ENCODE measurements at places on chromosomes 4 and X.
A peak's percentile ranks its signal among the peaks of the same experiment; 100 is the strongest.

- no peak for DNase-seq
Observed at GRCh38 chr4:7200801-7201200, 8.5 kb downstream of the SORCS2 start.

- DNase-seq: peak; percentile 93
Observed at GRCh38 chr4:38667085-38667893, 3.3 kb downstream of the KLF3 start.

- no peak for DNase-seq
Observed at GRCh38 chr4:73481358-73481757, at the start of gene AFM. TSS of gene AFM (plus strand) at chr4:73481745. CDS start at chr4:73481776, 31 bp downstream.

DNA sequence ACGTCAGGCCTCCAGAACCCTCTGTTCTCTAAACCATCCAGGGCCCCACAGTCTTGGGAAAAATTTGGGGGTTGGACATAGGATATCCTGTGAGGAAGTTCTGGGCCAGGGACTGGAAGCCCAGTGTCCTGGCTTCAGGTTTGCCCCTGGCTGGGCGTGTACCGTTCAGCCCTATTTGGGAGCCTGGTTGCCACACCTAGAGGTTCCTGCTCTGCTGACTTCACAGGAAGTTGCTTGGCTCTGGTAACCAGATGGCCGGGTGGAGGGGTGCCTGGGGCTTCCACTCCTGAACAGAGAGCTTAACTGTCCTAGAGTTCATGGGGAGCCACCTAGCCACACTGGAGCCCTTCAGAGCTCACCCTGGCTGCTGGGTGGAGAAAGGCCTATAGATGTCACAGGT lies 1.1 kb downstream of the TAFAZZIN start:
- DNase-seq: no peak

- no peak for DNase-seq
Observed at GRCh38 chr4:91345632-91346031, 958.1 kb upstream of the GRID2 start.

GRCh38 chr4:7344636-7345155 lies 90.0 kb downstream of the PSAPL1 start:
- DNase-seq: no peak

DNA sequence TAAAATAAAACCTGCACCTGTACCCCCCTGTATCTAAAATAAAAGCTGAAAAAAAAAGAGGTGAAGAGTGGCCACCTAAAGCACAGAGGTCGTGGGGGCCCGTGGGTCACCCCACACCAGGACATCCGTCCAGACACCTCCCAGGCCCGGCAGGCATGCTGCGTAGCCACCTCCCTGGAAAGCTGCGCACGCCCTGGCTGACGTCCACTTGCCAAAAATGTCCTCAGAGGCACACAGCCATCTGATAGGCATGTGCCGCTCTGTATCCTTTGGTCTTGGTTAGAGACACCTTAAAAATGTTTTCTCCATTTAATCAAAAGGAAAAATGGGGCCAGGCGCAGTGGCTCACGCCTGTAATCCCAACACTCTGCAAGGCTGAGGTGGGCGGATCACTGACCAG lies 17.7 kb downstream of the FAM53A start:
- DNase-seq: no peak

DNA sequence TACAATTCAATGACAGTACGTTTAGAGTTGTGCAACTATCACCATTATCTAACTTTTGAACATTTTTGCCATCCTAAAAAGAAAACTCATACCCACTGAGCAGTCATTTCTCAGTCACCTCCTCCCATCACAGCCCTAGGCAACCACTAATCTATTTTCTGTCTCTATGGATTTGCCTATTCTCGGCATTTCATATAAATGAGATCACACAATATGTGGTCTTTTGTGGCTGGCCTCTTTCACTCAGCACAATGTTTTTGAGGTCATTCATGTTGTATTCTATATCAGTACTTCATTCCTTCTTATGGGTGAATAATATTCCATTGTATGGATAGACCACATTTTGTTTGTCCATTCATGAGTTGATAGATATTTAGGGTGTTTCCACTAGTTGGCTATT lies 103.0 kb downstream of the PPEF1 start:
- DNase-seq: no peak

GRCh38 chrX:80316526-80316925 lies 103.7 kb upstream of the TENT5D start:
- no peak for DNase-seq

- no peak for DNase-seq
Observed at GRCh38 chr4:153426207-153426885, 39.8 kb upstream of the TMEM131L start.

- DNase-seq: no peak
Observed at GRCh38 chr4:109395694-109396093, 37.9 kb upstream of the SEC24B start.

- peak; percentile 6 for DNase-seq
Observed at GRCh38 chrX:52277666-52278065, 91.2 kb upstream of the XAGE2 start.

DNA sequence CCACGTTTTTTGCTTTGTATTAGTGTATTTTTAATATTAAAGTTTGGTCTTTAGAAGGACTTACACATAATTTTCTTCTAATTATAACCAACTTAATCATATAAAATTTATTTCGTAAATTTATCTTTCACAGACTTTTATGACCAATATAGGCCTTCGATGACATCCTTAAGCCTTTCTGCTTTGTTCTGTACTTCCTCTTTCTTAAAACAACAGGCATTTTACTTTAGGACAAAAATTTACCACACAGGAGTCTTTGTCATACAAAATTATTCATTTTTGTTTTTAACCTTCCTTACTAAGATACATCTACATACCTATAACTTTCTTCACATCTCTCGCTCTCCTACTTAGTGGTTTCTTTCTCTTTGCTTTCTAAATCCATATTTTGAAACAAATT lies 56.3 kb downstream of the RGS12 start:
- DNase-seq: no peak

- DNase-seq: peak; percentile 27
Observed at GRCh38 chr4:179307297-179308136, 1865.3 kb upstream of the AGA start.

GRCh38 chrX:74009041-74009440 lies 294.9 kb upstream of the ZCCHC13 start:
- no peak for DNase-seq

GRCh38 chrX:106649523-106650428 lies 38.0 kb downstream of the RADX start:
- no peak for DNase-seq

DNA sequence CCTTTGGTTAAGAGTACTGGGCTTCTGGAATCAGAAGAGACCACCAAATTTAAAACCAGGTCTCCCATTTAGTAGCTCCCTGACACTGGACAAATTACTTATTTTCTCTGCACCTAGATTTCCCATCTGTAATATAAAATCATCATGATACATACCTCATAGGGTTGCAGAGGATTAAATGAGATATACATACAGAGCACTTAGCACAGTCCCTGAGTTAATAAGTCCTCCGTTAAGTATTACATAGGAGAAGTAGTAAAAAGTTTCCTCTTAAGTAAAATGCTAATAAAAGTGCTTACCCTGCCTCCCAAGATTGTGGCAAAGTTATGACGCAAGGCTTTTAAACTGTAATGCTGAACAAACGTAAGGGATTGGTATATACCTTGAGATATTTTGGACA lies 539 bp upstream of the CHIC1 start:
- DNase-seq: no peak

- DNase-seq: peak; percentile 91
Observed at GRCh38 chr4:109559983-109560686, at the start of gene MCUB. TSS of gene MCUB (plus strand) at chr4:109560246. CDS start at chr4:109560338, 92 bp downstream.

GRCh38 chr4:143643399-143643798 lies 57.1 kb downstream of the FREM3 start:
- DNase-seq: no peak

DNA sequence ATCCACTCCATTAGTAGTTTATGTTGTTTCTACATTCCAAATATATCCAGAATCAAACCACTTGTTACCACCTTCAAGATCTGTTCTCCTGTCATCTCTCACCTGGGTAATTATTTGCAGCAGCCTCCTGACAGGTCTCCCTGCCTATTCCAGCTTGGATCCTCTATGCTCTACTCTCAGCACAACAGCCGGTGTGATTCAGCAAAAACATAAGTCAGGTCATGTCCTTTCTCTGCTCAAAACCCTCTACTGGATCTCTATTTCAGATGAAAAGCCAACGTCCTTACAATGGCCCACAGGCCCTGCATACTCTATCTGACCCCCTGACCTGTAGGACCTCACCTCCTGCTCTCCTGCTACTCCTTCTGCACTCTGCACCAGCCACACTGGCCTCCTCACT lies 84.5 kb downstream of the NHSL2 start:
- DNase-seq: no peak

- DNase-seq: no peak
Observed at GRCh38 chrX:107978707-107979307, 3.4 kb downstream of the TEX13B start.

- no peak for DNase-seq
Observed at GRCh38 chr4:165851256-165851655, 21.8 kb upstream of the TLL1 start.

DNA sequence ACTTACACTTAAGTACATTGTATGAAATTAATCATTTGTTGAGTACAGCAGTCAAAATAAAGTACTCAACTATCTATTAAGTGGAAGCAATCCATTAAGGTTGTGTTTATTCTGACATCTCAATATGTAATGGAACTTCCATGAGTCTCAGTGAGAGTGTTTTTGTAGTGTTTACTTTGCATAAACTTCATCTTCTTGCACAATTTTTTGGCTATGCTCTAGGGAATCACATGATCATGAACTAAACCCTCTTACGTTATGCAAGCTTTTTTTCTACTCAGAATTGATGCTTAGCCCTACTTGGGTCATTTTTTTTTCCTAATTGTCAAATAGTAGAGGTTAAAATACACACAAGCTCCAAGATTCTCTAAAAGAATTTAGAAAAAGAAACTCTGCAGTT lies 21.1 kb upstream of the PIGA start:
- no peak for DNase-seq

Measured in urothelium cell line (cell line).